ENCODE measurements at places on chromosomes 2 and 18.

DNA sequence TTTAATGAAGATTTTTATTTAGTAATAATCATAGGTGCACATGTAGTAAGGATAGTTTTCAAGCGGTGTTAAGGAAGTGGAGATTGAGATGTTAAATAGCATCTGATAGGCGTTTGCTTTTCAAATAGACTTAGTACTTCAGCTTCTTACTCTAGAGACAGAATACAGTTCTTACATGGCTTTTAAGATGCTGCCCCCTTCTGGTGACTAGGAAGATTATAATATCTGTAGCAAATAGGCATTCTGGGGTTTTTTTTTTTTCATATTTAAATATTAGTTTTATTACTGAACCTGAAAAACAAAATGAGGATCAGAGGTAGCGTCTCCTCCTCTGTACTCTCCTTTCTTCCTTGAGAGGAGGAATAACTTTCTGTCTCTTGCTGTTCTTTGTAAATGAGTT is 100.2 kb downstream of the AGAP1 start:
- no peak for DNase-seq

DNA sequence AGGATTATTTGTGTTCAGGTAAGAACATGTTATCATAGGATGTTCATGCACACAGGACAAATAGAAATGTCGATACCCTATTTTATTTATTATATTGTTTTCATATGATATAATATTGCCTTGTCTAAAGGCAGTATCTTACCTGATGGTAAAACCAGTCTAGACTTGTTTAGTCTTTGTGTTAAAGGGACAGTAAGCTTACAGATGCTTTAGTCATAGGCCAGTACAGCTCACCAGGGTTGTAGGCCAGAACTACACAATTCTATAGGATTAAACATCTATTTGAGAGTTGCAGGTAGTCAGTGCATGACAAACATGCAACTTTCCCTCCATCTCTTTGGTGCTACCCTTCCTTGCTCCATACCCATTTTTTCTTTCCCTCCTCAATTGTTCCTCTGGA is 158.5 kb downstream of the GALNT3 start:
- DNase-seq = no peak

DNA sequence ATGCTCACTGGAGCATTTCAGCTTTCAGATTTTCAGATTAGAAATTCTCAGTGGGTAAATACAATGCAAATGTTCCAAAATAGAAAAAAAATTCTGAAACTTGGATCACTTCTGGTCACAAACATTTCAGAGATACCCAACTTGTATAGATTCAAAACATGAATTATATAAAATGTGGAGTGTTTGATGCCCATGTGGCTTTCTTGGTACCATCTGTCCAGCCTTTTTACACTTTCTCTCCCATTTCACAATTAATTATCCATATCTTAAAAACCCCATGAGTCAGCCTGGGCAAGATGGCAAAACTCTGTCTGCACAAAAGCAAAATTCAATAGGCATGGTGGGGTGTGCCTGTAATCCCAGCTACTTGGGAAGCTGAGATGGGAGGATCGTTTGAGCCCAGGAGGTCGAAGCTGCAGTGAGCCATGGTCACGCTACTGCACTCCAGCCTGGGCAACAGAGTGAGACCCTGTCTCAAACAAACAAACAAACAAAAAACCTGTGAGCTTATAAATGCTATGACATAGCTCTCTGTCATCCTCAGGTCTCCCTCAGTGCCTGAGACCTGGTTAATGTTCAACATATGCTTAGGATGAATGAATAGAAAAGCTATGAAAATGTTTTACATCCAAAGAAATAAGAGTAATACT is 146.3 kb upstream of the TTC39C start:
- no peak for DNase-seq

DNA sequence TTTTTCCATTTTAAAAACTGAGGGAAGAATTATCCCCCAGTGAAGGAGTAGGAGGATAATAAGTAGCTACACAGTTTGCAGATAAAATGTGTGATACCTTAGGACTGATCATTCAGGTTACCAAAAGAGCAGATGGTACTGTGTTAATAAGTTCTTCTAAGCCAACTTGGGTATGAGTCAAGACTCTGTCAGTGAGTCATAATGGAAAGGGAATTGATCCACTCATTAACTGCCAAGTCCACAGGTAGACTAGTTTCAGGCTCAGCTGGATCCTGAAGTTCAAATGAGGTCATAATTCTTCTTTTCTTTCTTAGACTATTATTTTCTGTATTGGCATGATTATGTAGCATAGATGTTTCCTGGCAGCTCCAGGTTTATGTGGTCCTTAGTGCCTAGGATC is 142.4 kb upstream of the ALPP start:
- no peak for DNase-seq

GRCh38 chr2:224802407-224802806 is 86.2 kb upstream of the CCDC195 start:
- DNase-seq = no peak

DNA sequence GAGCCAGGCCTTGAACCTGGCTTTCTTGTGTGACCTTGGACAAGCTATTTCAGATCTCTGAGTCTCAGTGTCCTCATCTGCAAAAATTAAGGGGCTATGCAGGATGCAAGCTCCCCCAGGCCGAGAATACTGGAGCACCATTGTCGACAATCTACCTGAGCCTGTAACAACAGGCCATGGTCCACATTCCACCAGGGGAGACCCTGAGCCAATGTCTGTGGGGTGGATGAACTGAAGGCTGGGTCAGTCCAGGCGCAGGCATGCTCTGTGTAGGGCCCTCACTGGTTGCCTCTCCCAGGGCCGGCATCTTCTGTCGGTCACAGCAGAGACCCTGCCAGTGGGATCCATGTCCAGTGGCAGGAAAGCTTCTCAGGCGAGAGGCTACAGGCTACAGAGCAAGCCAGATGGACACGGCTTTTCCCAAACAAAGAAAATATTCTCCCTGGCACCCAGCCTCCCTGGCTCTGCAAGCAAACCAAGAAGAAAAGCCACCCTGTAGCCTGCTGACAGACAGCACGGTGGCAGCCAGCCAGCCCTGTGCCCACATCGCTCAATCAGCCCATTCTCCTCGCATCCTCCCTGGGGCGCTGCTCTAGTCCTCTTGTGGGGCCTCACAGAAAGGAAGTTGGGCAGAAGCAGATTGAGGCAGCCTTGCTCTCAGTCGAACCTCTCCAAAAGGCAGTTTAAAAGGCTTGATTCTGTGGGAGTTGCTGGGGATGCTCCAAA is 48.7 kb upstream of the FZD7 start:
- DNase-seq = no peak

DNA sequence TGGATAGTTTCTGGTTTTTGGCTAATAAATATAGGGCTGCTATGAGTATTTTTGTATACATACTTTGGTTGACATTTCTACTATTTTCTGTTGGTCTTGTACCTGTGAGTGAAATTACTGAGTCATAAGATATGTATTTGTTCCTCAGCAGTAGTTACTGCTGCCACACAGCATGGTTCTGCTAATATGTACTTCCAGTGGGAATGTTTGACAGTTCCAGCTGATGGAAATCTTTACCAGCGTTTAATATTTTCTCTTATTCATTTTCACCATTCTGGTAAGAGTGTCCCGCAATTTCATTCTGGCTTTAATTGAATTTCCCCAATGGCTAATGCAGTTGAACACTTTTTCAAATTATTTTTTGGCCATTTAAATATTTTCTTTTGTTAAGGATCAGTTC is 57.9 kb upstream of the IL1R1 start:
- no peak for DNase-seq

Data from activated T-cell treated with anti-CD3 and anti-CD28 coated beads for 24 hours (primary cell).